ENCODE measurements at places on chromosomes 6 and 20.

GRCh38 chr6:133958791-133959190, 5.8 kb downstream of the TBPL1 start:
- no peak for DNase-seq

GRCh38 chr20:44883214-44883902, 2.1 kb upstream of the YWHAB start:
- no peak for DNase-seq

DNA sequence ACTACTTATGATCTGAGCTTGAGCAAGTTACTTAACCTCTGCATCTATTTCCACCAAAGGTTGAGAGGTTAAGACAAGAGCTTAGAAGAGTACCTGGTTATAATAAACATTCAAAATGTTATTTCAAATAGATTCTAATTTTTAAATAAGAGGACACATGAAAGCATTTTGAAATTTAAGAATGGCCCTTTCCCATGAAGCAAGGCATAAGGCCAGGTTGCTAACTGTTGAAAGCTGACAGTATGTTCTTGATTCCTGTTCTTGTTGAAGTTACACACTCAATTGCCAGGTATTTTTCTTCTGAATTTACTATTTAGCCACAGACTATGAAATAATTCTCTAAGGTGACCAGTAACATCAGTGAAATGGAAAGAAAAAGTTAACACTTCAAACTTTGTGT, 14.5 kb downstream of the C6orf62 start:
- DNase-seq, result no peak

GRCh38 chr6:39929039-39929732, 5.1 kb downstream of the MOCS1 start:
- DNase-seq, result no peak

GRCh38 chr6:148997865-148998264, 251.0 kb downstream of the UST start:
- no peak for DNase-seq

- DNase-seq, result no peak
Observed at GRCh38 chr20:61267241-61267640, 15.2 kb downstream of the CDH4 start.

DNA sequence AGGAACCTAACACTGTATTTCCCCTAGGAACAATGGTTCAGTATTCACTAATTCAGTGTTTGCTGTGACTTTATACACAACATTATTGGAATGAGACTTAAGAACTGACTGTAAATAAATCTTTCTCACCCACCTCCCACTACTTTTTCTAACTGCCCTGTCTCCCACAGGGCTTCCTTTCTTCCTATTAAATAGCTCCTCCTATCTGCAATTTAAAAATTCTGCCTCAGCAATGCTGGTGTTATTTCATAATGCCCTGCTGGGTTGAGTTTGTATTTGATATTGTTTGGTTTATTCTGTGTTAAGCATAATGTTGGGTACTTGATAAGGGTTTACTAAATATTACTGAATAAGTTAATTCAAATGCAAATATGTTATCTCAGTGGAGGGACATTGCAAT, 573.1 kb upstream of the RNF217 start:
- no peak for DNase-seq

DNA sequence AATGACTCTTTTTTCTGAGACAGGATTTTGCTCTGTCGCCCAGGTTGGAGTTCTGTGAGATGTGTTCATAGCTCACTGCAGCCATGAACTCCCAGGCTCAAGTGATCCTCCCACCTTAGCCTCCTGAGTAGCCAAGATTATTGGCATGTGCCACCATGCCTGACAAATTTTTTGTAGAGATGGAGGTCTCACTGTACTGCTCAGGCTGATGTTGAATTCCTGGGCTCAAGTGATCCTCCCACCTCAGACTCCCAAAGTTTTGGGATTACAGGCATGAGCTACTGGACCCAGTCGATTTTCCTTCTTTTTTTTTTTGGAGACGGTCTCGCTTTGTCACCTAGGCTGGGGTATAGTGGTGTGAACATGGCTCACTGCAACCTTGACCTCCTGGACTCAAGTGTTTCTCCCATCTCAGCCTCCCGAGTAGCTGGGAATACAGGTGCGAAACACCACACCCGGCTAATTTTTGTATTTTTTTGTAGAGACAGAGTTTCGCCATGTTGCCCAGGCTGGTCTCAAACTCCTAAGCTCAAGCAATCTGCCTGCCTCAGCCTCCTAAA, 24.3 kb downstream of the BCL2L1 start:
- DNase-seq, result no peak

DNA sequence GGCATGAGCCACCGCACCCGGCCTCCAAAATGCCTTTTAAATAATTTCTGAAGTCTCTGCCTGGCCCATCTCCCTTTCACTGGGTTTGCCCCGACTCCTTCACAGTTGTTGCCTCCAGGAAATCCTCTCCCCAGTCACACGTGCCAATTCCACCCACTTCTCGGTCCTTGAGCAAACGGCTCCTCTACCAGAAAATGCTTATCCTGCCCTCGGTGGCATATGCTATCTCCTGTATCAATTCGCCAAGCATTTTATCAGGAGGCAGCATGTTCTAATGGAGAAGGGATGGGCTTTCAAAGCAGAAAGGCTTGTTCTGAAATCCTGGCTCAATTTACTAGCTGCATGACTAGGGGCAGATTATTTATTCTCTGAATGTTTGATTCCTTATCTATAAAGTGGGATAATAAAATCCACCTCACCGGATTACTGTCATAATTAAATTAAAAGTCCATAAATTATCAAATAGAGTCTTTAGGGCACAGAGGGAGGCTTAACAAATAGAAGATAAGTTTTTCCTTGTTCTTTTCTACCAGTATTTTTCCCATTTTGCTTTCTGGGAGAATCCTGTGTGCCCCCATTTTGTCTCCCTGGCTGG, 66.3 kb downstream of the PPP1R3G start:
- DNase-seq, result no peak

DNA sequence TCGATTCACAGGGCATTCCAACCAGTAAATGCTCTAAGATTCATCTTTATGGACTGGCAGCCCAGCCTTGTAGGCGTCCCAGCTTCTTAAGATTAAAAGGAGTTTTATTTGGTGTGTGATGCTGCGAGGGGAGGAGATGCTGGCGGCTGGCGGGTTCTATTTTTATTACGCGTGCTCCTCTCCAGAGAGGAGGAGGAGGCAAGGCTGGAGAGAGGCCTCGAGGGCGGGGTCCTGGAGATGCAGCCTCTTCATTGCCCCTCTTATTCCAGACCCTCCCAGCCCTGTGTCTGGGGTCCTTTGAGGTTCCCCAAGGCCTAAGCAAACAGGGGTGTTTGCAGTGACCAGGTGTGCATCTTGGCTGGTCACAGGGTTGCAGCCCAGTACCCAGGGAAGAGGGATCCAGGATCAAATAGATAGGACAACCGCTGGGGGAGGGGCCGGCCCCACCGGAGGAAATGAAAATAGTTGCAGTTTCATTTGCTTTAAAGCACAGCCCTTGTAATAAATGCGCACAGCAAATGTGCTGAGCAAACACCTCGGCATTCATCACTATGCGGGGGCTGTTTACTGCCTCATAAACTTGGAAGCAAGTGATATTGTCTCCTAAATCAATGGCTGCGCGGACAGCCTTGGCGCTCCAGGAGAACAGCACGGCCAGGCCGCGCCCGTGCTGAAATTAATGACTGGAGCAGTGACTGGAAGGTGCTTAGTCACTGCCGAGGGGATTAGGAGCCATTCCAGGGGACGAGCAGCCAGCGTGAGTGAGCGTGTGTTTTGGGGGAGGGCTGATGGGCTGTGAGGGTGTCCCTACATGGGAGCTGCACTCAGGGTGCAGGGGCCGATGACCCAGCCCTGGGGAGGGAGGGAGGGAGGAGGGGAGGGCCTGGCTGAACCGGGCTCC, 83.0 kb downstream of the TMEM242 start:
- peak; percentile 54 for DNase-seq

DNA sequence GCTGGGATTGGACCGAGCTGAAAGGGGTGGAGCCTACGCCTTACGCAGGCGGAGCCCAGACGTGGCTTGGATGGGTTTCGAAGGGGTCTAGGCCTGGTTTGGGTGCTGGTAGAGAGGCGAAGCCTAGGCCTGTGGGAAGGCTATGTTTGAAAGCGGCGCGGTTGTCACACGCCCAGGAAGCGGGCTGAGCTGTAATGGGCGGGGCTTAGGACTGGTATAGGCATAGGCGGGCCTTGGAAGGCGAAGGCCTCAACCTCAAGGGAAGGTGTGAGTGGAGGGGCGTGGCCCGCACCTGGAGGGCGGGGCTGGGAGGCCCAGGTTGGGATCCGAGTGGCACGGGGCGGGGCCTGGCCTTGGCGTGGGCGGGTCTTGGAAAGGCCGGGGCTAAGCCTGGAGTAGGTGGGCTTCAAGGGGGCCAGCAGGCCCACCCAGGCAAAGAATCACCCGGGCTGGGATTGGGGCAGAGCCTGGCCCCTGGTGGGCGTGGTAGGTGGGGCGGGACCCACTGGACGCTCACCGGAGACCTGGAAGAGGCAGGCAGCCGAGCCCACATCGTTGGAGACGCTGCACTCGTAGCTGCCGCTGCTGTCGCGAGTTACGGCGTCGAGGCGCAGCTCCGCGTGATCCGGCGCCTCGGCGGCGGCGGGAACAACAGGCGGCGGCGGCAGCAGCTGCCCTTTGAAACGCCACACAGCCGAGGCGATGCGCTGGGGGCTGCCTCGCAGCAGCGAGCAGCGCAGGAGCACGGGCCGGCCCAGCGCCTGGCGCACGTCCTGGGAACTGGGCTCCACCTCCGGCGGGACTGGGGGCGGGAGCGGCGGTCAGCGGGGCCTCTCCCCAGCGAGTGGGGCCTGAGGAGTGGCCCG, 49.0 kb downstream of the MDGA1 start:
- peak; percentile 96 for DNase-seq

DNA sequence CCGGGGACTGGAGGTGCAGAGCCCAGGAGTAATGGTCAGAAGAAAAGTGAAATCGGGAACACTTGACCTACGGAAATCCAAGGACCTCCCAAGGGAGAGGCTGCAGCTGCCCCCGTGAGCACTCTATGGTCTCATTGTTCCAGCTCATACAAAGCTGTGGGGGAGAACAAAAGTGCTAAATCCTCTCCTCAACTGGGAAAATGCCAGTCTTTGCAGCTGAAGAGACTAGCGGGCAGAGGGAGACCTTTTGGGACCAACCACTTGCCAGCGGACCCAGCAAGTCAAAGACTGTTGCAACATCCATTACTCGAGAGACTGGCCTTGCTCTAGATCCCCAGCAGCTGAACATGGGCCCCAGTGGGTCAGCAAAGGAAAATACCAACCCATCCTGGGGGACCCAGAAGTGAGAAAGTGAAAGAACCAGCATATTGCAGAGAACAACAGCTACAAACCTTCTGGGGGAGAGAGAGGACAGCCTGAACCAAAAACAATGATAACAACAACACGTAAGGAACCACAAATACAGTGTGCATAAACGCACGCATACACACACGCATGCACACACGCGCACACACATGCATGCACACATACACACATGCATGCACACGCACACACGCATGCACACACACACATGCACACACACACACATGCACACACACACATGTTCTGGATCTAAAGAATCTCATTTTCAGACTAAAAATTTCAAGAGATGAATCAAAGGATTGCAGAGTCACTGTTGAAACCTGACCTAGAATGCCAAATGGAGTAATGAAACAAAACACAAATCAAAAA, 24.7 kb upstream of the ELMO2 start:
- DNase-seq, result no peak
